ENCODE measurements at places on chromosomes 13 and 19.

GRCh38 chr19:38656171-38656981 lies 8.9 kb downstream of the ACTN4 start:
- DNase-seq: no peak

- no peak for DNase-seq
Measured at GRCh38 chr13:36395280-36395679, 37.0 kb upstream of the CCNA1 start.

- DNase-seq: no peak
Measured at GRCh38 chr13:113488283-113488682, 2.2 kb downstream of the DCUN1D2 start.

DNA sequence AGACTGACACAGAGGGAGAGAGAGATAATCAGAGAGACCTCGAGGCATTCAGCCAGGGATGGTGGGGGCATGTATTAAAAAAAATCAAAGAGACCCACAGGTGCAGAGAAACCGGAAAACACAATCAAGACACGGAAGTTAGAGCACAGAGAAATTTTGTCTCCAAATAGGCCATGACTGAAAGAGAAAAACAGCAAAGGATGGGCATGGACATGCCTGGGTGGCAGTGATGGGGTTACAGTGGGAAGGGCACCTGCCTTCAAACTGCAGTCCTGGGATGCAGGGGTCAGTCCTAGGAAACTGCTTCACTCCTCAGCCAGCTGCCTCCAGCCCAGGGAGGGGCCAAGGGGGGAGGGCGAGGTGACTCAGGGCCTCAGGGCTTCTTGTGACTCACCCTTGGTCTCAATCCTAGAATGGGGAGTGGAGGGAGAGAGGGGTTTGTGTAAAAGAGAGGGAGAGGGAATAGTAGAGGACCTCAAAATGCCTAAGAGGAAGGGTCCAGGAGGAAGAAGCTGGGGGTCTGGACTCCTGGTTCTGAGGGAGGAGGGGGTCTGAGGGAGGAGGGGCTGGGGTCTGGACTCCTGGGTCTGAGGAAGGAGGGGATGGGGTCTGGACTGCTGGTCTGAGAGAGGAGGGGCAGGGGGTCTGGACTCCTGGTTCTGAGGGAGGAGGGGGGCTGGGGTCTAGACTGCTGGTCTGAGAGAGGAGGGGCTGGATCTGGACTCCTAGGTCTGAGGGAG lies 3.6 kb upstream of the KCNN4 start:
- DNase-seq: no peak

DNA sequence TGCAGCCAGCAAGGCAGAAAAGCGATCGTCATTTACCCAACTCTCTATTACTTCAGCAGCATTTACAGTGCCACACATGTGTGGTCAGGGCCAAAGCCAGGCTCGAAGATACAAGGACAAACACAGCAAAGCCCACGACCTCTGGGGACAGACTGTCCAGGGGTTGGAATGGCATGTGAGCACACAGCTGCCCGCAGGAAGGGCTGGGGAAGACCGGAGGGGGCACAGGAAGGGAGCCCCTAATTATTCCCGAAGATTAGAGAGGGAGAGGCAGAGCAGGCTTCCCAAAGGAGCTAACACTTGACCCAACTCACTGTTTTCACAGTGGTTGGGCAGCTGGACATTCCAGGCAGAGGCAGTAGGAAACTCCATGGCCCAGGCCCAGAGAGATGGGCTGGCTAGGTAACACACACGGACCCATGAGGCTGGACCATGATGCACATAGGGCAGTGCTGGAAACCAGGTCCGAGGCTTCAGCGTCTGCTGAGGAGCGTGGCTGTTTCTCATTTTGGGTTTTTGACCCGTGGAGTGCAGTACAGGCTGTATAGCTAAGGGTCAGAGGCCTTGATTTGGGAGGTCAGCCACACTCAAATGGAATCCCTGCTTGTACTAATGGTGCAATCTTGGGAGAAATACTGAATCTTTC lies 179.8 kb downstream of the FOXO1 start:
- peak; percentile 56 for DNase-seq

GRCh38 chr13:27081893-27082679 lies 89.5 kb downstream of the USP12 start:
- DNase-seq: no peak

DNA sequence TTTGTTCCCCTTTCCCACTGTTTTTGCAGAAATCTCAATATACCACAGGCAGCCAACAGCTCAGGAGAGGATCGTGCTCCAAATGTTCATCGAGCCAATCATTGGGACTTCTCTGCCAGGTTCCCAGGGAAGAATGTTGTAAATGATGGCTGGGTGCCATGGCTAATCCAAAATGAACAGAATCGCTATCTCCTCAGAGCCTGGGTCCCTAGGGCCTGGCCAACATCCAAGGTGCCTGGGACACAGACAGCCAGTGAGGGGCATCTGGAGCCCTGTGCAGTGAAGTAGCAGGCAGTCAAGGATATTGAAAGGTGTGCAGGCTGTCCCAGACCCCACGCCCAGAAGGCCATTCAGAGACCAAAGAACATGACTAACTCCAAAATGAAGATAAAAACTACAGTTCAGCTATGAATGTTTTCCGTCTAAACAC lies 37.8 kb downstream of the BRD4 start:
- no peak for DNase-seq

GRCh38 chr13:77431449-77431848 lies 104.1 kb upstream of the SCEL start:
- DNase-seq: no peak

- no peak for DNase-seq
Measured at GRCh38 chr13:97849305-97849704, 104.2 kb upstream of the IPO5 start.

DNA sequence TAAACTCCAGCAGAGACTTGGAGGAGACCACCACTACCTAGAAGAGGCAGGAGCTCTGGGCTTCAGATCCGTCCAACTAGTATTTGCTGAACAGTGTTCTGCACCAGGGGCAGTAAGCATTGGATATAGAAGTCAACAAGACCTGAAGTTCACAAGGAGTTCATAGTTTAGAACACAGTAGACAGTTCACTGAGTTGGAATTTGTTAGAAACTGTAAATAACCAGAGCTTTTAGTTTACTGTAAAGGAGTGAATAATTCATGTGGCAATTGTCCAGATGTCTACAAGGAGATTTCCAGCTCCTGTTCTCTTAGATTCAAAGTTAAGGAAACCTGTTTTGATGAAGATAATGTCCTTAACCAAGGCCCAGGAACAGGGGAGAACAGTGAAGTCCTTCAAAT lies 128.9 kb downstream of the COG6 start:
- DNase-seq: no peak

GRCh38 chr13:109665240-109665639 lies 121.1 kb downstream of the IRS2 start:
- DNase-seq: no peak

DNA sequence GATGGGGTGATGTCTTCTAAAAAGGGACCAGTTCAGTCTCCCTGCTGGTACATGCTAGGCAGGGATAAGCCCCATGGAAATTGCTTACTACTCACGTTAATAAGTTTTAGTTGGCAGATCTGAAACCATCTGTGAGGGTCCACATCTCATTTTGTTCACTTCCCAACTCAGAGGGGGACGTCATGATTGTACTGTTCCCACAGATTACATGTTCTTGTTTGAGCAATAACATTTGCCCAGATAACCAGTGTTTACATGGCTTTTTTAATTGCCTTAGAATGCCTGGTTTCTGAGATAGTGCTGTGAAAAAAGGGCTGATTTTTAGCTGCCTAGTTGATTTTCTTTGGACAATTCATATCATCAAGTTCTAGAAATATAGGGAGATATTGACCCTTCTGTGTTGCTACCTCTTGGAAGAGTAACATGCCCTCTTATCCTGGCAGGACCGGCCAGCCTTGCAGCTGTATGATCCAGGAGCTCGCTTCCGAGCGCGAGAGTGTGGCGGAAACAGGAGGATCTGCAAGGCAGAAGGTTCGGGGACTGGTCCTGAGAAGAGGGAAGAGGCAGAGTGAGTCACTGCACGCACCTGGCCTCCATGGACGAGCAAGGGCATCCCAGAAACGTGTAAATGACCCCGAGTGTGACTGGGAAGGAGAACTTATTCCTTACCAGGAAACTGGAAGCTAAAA lies 9.8 kb upstream of the CHAMP1 start:
- no peak for DNase-seq

DNA sequence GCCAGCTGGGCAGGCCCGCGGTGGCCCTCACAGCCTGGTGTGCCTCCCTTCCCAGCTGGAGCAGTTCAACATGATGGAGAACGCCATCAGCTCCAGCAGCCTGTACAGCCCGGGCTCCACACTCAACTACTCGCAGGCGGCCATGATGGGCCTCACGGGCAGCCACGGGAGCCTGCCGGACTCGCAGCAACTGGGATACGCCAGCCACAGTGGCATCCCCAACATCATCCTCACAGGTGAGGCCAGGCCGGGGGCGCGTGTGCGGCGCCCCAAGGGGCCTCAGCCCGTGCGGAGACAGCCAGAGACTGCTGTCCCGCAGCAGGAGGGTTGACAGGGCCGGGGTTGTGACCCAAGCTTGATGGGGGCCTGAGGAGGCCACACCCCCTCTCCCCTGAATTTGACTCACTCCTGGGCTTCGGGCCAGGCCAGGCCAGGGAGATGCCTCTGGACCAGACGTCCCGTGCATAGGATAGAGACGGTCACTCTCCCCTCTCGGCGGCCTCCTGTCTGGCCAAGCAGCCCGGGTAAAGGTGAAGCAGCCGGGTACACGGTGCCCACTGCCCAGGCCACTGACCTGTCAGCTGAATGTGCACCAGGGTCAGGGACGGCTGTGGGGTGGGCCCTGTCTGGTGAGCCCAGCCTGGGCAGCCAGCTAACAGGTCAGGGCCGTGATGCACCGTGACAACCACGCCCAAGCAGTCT lies 15.4 kb downstream of the COMP start:
- DNase-seq: no peak

DNA sequence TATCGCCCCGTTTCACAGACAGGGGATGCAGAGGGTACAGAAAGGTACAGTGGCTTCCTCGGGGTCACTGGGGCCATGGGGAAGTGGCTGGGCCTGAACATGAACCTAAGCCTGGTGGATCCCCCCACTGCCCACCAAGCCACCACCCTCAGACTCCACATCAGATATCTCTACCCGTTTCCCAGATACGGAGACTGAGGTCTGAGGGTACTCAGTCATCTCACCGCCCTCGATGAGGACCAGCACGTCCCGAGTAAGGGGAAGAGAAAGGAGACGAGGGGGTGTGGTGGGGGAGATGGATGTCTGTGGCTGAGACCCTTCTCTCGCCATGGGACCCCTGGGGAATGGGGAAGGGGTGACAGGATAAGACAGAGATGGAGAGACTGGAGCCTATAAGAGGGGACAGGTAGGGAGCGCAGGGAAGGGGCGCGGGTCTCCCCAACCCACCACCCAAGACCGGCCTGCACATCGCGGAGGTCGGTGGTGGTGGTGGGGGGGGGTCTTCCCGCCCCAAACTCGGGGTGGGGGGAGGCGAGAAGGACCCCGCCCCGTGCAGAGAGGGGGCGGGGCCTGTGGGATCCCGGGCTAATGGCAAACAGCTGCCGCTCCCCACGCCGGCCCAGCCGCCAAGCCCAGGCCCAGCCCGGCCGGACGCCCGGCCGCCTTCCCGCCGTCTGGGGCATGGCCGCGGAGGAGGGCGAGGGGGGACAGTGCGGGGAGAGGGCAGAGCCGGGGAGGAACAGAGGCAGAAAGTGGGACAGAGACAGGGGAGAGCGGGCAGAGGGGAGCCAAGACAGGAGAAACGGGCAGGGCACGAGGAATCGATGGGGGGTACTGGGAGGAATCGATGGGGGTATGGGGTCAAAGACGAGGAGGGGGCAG lies 698 bp downstream of the KANK2 start:
- no peak for DNase-seq

- DNase-seq: no peak
Measured at GRCh38 chr13:112355274-112355838, 20.8 kb upstream of the SPACA7 start.

- DNase-seq: no peak
Measured at GRCh38 chr13:104987621-104988020, 1547.8 kb downstream of the EFNB2 start.

DNA sequence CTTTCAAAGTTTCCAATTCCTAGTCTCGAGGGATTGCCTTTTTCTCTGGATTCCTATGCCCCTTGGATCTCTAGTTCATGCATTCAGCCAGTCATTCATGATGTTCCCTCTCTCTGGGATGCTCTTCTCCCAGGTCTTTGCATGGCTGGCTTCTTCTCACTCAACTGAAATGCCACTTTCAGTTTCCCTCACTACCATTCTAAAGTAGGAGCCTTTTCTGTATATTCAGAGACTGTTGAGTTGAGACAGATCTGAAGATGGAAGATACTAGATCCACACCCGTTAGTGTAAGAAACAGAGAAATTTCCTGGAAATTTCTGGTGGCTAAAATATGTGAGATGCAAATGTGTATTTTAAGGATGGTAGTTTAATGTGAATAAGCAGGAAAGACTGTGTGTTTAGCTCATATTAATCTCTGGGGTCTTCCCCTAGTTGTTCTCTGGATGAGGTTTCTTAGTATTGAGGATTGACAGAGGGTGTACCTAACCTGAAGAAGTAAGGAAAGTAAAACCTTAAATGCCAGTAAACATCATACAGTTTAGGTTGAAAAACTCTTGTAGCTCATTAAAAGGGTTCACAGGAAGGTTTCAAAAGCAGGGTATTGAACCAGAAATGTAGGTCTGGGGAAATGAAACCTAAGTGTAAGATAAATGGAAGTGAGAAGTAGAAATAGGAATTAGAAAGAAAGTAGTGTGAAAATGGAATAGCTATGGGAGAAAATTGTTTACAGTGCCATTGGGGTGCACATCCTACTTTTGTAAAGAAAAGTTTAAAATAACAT lies 331.3 kb downstream of the NDFIP2 start:
- no peak for DNase-seq

DNA sequence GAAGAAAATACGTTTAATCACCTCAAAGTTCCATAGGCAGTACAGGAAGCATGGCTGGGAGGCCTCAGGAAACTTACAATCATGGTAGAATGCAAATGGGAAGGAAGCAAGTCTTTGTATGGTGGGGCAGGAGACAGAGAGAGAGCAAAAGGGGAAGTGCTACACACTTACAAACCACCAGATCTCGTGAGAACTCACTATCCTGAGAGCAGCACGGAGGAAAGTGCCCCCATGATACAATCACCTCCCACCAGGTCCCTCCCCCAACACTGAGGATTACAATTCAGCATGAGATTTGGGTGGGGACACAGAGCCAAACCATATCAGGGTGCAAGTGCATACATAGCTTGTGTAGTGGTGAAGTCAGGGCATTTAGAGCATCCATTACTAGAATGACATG lies 92.3 kb upstream of the ANKRD10 start:
- no peak for DNase-seq

GRCh38 chr13:51613535-51613934 lies 29.3 kb downstream of the WDFY2 start:
- DNase-seq: no peak

- DNase-seq: no peak
Measured at GRCh38 chr19:37114001-37114400, 35.8 kb downstream of the ZNF420 start.

DNA sequence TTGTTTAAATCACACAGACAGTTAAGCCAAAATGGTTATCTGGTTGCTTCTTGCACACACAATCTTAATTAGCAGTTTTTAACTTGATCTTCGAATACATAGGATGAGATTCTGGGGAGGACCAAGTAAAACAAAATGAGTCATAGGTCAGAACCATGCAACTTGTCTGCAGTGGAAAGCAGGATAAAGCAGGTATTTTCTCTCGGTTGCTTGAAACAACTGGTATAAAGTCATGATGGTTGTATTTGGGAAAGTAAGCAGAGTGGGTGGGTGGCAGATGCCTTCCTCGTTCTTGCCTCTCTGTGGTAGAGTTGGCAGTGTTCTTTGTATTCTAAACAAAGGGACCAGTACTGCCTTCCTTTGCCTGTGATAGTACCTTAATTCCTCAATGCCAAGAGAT lies 167.0 kb downstream of the COG6 start:
- DNase-seq: no peak

GRCh38 chr13:95530178-95530577 lies 22.3 kb upstream of the CLDN10 start:
- DNase-seq: no peak

GRCh38 chr19:39701291-39701690 lies 3.0 kb upstream of the LGALS14 start:
- no peak for DNase-seq

All from coronary artery (tissue), 2 donors.